ENCODE measurements at places on chromosomes 12 and 14. TPM values are rescaled to one million over a fixed set of nuclear protein-coding genes. Genes with fewer than 3 reads are reported as not detected.

BTG1 gene
- 161 TPM for total RNA-seq

CMTM5 gene
- total RNA-seq, result not detected

MUCL1 gene
- total RNA-seq, result 1,397 TPM

GRCh38 chr12:75965661-75966060 lies 65.9 kb downstream of the PHLDA1 start:
- no peak for DNase-seq

DNA sequence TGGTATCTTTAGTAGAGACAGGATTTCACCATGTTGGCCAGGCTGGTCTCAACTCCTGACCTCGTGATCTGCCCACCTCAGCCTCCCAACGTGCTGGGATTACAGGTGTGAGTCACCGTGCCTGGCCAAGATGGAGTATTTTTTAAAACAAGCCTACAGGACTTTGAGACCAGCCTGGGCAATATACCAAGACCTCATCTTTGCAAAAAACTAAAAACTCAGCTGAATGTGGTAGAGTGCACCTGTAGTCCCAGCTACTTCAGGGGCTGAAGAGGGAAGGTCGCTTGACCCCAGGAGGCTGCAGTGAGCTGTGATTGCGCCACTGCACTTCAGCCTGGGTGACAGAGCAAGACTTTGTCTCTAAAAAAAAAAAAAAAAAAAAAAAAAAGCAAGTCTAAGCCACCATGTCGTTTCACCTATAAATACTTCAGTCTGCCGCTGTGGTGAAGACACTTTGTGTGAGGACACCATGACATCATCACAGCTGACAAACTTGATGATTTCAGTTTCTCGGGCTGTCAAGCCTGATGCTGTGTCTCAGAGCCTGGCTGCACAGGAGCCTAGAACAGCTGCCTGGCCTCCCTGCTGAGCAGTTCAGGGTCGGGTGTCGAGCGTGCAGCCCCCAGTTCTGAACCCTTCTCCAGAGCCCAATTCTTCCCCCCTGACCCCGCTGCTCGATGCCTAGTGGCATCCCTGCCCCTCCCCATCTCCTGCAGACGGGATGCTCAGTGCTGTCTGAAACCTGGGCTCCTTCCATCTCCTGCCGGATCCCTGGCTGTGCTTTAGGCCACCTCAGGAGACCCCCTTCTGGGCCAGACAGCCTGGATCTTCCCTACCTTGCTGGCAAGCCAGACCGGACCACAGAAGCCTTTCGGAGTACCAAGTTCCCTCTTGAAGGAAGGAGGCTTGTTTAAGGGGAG lies 119.2 kb upstream of the EVL start:
- no peak for DNase-seq

Measured in suprapubic skin (tissue), 4 donors.